AG10803 (cell line): ENCODE measurements at places on chromosomes 1 and 21.
A peak's percentile ranks its signal among the peaks of the same experiment; 100 is the strongest.

- no peak for DNase-seq
These were observed 409.2 kb upstream of the PLXNA2 start for GRCh38 chr1:208653426-208653825.

DNA sequence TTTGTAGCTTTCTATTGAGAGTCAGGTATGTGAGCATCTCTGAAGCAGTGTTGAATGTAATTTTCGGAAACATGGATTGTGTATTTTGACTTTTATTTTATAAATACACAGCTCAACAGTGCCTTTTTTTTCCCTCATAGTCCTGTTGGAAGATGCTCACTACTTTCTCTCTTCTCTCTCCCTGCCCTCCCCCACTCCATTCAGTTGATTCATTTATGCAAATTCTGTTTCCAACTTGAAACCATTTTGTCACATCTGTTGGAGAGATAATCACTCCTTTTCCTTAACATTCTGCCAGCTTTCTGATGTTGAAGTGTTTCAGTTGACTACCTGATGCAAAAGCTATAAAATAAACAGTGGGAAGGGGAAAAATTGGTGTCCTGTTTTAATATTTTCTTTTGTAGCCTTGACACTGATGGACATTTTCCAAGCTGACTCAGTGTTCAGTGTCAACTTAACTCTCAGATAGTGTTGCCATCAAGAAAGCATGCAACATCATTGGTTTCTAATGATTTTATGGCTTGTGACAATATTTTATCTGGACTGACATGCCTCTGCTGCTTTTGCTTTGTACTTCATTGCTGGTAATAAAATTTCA is 194.5 kb downstream of the HS2ST1 start:
- DNase-seq, result peak; percentile 17

GRCh38 chr1:231799363-231799986 is 172.9 kb downstream of the DISC1 start:
- DNase-seq, result no peak

- DNase-seq, result peak; percentile 72
These were observed 2.7 kb downstream of the RGL1 start for GRCh38 chr1:183807549-183808168.

GRCh38 chr1:156592158-156592909 is 758 bp downstream of the NAXE start:
- DNase-seq, result no peak

GRCh38 chr1:117003223-117003875 is 1.8 kb downstream of the CD101 start:
- no peak for DNase-seq

GRCh38 chr1:231186356-231187115 is 24.7 kb downstream of the TRIM67 start:
- no peak for DNase-seq

GRCh38 chr21:34091032-34091431 is 17.7 kb downstream of the MRPS6 start:
- no peak for DNase-seq

DNA sequence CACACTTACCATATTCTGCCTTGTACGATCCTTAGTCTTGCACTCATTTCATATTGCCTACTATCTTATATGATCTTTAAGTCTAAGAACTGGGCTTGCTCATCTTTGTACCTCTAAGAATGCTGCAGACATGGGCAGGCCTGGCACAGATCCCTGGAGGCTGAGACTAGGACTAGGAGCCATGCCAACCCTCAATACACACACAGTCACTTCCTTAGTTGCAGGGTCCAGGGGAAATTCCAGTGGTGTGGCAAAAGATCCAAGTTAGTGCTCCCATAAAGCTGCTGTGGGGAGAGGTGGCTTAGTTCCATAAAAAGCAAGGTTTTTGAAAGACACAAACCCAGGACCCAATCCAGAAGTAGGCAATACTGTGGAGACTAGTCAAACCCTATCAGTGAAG is 59.9 kb downstream of the CYYR1 start:
- peak; percentile 91 for DNase-seq

DNA sequence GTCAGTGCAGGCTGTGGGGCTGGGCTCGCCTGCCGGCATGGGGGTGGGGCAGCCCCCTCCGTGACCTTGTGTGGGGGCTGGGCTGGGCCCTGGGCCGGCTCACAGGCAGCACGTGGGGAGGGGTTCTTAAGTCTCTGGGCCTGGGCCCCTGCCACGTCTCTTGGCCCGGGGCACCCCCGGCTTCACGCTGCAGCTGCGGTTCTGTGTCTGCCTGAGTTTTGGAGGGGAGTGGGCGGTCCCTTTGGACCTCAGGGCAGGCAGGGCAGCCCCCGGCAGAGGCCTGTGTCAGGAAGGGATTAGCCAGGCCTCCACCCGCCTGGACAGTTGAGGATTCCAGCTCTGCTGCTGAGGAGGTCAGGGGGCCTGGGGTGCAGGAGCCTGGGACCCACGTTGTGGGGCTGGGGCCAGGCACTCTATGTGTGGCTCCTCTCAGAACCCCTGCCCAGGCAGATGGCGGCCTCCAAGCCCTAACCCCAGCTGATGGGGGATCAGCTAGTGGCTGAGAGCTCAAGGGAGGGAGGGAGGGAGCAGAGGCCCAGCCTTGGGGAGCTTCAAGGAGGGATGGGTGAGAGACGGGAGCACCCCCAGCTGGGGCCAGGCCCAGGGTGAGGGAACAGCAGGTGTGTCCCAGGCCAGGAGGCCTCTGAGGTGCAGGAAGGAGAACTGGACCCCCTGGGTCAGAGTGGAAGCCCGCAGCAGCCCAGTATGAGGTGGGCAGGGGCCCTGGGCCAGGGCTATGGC is 1.8 kb upstream of the PLCH2 start:
- no peak for DNase-seq

GRCh38 chr1:48470950-48471690 is 884 bp downstream of the SPATA6 start:
- DNase-seq, result no peak

DNA sequence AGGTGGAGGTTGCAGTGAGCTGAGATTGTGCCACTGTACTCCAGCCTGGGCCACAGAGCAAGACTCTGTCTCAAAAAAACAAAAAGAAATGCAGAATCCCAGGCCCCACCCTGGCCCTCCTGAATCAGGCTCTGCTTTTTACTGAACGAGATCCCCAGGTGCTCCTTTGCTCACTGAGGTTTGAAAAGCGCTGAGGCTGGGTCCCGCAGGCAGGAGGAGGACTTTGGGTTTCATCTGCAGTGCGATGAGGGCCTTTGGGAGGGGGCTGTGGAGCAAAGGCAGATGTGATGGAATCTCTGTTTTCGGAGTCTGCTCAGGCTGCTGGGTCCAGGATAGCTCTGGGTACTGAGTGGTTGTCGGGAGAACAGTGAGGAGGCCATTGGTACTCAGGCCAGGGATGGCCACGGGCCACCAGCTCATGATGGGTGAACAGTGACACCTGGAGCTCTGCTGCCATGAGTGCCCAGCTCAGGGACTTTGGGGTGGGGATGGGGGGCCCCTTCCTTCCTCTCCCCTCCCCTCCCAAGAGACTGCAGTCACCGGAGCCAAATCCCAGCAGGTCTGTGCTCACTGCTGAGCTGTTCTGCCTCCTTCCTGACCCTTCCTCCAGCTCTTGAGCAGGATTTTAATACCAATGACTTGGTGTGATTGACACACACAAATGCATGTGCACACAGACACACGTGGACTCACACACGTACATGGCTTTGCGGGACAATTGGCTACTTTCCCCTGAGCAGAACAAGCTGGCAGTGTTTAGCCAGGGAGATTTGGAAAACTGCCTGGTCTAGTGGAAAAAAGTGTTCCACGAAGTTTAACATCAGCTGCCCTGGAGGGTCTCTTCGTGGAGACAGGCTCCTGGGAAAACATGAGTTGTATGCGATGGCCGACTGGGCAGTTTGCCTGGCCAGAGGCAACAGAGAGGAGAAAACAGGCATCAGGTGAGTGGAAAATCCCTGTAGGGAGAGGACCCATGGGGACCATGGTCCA is 3.6 kb upstream of the DHRS3 start:
- no peak for DNase-seq

DNA sequence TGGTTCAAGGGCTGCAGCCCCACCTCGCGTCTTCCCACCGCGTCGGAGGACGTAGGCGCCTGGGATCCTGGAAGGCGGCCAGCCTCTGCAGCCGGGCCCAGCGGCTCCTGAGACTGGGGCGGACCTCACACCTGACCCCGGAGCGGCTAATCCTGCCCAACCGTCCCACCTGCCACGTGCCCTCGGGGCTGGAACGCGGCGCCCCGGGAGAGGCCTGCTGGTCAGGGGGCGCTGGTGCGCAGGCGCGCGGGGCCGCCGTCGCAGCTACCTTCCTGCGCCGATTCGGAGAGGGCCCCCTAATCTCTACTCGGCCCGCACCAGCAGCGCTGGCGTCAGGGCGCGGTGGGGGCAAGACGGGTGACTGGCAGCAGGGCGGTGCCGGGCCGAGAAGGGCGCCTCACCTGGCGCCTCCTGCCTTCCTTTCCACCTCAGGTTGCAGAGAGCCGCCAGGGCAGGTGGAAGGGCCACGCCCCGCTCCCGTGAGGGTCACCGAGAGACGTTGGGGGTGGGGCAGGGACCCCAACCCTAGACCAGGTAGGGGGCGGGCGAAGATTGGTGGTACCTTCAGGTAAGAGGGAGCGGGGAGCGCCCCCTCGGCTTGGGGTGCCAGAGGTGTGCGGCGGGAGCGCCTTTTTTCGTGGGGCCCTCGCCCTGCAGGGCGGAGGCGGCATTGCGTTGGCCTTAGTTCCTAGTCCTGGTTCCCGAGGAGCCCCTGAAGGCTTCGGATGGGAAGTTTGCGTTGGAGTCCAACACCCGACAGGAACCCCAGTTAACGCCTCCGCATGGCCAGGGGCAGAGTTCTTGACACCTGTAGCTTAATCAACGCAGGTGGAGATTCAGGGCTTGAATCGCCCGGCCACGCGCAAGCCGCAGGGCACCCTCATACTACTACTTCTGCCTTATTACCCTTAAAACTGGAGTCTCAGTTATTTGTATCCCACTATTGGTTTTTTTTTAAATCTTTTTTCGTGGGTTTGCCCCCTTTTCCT is at the start of gene TDRD5:
TSS of gene TDRD5 (plus strand) at position 241 of the 989 bp plus-strand sequence. CDS start 784 bp downstream, outside the sequence.
- DNase-seq, result no peak

GRCh38 chr1:205588636-205589035 is 43.2 kb downstream of the ELK4 start:
- DNase-seq, result peak; percentile 52

DNA sequence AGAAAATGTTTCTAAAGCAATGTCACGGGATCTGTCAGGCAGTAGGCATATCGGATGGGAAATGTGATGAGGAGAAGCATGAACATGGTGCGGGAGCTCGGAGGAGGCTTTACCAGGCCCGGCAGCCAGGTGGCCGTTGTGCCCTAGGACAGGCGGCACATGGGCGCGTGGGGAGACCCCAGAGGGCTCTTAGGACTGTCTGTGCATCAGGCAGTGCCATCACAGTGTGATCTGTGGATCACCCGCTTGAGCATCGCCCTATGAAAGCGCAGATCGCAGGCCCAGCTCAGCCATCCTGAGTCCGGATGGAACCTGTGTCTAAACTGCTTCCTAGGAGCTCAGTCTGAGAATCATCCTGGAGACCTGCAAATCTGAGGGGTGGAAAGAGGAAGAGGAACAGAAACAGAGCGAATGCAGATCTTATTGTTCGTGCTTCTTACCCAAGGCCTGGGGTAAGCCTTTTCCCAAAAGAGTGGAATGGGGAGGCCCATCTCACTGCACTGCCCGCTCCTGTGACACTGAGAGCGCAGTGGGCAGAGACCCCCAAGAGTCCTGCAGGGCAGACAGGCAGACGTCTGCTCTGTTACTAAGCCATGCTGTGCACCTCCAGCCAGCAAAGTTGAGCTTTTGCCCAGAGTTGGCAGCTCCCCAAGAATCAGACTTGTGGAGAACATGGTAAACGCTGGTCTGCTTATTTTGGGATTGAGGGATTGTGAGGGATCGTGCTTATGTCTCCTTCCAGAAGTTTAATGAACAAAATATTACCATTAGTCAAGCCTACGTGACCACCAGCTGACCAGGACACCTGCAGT is 251.0 kb downstream of the RHOU start:
- no peak for DNase-seq

DNA sequence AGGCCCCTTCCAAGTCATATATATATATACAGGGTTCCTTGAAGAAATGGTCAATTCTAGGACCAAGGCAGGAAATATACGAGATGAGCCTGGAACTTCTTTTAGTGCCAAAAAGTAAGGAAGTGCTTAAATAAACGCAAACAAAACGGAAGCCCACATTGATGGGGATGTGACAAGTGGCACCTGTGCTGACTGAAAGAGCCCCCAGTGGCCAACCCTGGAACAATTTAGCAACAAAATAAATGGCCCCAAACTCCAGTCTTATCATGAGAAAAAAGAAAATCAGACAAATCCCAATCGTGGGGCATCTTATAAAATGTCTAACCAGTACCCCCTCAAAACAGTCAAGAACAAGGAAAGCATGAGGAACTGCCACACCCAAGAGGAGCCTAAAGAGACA is 17.7 kb downstream of the PLA2G5 start:
- DNase-seq, result no peak

- no peak for DNase-seq
These were observed 8.0 kb downstream of the C1orf35 start for GRCh38 chr1:228095161-228095560.

DNA sequence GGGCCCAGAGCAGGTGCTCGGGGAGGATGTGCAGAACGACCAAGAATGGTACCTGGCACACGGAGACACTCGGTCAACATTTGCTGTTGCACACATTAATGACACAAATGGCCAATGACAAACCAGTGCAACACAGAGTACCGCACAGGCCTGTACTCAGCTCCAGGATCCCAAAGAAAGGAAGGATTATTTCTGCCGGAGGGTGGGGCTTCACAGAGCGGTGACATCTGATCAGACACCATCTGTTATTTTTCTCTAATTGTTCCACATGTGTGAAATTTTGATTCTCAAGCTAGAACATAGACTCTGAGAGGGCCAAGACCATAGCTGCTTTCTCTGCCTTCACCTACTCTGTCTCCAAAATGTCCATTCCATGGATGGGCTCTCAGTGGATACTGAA is 100.4 kb downstream of the MRPL37 start:
- no peak for DNase-seq

GRCh38 chr1:235277709-235278108 is 50.3 kb downstream of the ARID4B start:
- no peak for DNase-seq

GRCh38 chr1:61851235-61851634 is 109.0 kb downstream of the PATJ start:
- no peak for DNase-seq

- no peak for DNase-seq
These were observed 50.9 kb downstream of the ITPKB start for GRCh38 chr1:226688056-226688748.

GRCh38 chr1:51955797-51956527 is 34.5 kb downstream of the RAB3B start:
- no peak for DNase-seq

DNA sequence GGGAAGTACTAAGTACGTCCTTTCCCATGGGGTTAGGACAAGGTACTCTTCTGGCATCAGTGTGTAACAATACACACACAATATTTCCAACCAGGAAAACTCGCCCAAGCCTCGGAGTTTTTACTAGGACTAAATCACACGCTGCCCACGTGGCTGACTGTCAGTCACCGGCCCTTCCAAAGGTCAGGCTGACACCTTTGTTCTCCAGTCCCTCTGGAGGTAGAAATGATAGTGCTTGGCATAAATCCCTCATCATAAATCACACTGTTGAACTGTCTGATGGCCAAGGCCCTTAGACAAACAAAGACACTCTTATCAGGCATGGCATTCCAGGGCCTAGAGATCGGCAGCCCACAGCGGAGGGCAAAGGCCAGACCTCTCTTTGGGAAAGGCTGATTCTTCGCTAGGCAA is 16.9 kb upstream of the SLAMF9 start:
- no peak for DNase-seq
